ENCODE measurements at places on chromosomes 7 and 10.
A peak's percentile ranks its signal among the peaks of the same experiment; 100 is the strongest.

DNA sequence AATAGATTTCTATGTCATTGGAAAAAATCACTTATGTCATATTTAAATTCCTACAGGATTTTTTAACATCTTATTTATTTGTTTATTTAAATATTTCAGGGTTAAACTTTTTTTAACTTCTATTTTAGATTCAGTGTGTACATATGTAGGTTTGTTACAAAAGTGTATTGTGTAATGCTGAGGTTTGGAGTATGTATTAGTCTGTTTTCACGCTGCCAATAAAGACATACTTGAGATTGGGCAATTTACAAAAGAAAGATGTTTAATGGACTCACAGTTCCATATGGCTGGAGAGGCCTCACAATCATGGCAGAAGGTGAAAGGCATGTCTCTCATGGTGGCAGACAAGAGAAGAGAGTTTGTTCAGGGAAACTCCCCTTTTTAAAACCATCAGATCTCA, 65.4 kb downstream of the MGAM2 start:
- DNase-seq: no peak

DNA sequence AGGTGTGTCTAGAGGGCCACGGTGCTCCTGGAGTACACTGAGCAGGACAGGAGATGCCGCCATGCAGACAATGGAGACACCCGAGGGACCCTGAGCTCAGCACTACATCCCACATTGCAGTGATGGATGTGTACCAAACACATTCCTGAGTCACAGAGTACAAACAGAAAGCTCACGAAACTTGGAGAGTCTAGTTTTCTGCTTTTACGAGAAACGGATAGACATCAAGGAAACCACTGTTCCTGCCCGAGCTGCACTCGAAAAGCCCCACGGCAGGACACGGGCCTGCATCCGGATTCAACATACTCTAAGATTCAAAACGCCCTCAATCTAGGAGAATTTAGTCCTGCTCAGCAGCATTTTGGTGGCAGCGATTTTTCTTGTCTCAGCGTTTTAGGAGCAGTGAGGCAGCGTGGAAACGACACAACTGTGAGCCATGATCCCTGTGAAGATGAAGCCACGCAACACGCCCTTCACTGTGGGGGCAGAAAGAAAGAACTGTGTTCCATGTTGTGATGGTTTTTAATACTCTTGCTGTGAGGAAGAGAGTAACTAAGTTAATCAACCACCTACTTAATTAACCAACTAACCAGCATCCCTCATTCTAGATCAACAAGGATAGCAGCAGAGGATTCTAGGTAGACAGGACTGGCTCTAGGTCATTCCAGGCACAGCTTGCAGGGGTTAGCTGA, 3.2 kb downstream of the TNS3 start:
- peak; percentile 60 for DNase-seq

DNA sequence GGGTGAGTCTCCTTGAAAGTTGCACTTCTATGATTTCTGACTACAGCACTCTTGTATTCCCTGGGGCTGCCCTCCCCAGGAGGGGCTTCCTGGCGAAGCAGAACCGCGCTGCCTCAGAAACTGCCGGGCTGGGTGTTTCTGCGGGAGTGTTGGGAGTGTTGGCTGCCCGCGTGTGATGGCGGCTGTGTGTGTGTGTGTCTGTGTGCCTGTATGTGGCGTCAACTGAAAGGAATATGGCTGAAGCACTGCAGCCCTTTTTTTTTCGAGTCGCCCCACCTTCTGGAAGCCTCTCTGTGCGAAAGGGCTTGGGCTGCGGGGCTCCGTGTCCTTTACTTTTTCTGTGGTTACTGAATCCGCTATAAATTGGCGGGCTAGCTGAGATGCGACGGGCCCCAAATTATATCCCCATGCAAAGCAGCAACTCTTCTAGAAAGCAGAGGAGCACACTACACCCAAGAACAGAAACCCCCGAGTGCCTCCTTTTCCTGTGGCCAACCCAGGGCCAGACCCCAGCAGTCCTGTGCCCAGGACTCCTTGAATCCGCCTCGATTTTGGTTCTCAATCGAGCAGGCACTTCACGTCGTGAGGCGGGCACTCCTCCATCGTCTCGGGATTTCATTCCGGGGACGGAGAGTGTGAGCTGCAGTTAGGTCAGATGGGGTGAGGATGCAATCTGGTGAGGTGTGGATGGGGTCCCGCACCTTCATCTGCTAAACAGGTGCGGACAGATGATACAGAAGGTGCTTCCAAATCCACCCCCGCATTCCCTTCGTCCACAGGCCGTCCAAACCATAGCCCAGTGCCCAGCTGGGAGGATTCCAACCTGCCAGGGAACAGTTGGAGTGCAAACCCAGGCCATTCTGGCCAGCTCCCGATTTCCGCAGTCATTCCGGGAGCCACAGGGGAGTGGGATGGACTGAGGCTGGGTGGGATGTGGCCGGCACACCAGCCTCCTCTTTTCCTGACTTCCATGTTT, 22.5 kb upstream of the ZNF273 start:
- no peak for DNase-seq

GRCh38 chr7:93414574-93414973, 159.9 kb downstream of the CALCR start:
- DNase-seq: no peak

GRCh38 chr10:124994573-124995473, 52.9 kb downstream of the ZRANB1 start:
- DNase-seq: no peak

DNA sequence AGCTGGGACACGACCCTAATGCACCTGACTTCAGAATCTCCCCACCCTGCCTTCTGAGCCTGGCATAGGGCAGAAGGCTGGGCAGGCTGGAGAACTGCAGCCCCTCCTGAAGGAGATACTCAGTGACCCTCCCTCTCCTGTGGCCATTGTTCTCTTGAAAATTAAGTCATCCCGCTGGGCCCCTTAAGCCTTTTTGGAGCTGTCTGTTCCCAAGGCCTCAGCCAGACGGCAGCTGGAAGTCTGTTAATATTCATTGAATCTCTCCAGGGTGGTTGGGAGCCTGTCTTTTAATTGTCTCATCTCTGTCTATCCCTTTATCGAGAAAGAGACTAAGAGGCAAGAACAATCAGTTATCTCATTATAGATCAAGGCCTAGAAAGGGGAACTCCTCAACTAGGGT, 118.1 kb upstream of the PCBD1 start:
- no peak for DNase-seq

- DNase-seq: no peak
Measured at GRCh38 chr7:38870147-38870546, 38.8 kb downstream of the VPS41 start.

- peak; percentile 63 for DNase-seq
Measured at GRCh38 chr7:73717025-73717807, 2.3 kb downstream of the STX1A start.

- no peak for DNase-seq
Measured at GRCh38 chr10:125698481-125698998, 15.6 kb upstream of the TEX36 start.

DNA sequence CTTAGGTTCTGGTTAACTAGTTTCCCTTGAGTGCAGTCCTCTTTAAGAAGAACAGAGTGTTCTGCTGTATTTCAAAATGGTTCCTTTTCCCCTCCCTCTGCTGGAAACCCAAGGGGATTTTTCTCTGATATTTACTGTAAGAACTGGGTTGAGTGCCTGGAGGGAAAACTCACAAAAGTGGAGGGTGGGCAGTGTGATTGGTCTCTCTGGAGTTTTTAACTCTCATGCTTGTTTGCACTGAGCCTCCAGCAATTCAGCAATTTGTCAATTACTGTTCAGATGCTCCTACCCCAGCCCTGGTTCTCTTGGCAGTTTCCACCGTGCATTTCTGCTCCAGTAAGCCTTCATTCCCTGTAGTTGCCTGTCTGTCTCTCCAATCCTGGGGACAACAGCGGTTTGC, 273.4 kb upstream of the SORCS1 start:
- no peak for DNase-seq

- no peak for DNase-seq
Measured at GRCh38 chr10:93501650-93502049, 5.2 kb downstream of the CEP55 start.

GRCh38 chr10:116178086-116178605, 94.9 kb downstream of the GFRA1 start:
- DNase-seq: no peak

- no peak for DNase-seq
Measured at GRCh38 chr7:104906032-104906431, 108.0 kb upstream of the KMT2E start.

GRCh38 chr10:576130-576465, 113.4 kb downstream of the DIP2C start:
- DNase-seq: no peak

DNA sequence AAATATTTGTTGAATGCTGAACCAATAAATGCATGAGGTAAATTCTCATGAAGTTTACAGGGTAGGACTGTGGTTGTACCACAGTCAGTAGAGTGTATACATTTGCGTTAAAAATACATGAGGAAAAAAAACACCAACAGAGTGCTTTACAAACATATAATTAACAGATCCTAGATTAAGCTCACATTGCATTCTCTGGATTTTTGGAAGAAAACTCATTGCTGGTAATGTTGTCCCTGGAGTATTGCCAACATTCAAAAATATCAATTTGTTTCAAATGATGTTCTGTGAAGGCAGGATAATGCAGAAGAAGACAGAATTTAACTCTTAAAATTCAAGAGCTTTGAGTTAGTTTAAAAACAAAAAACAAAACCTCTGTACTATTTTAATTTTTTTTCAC, 95.5 kb downstream of the MBL2 start:
- no peak for DNase-seq

DNA sequence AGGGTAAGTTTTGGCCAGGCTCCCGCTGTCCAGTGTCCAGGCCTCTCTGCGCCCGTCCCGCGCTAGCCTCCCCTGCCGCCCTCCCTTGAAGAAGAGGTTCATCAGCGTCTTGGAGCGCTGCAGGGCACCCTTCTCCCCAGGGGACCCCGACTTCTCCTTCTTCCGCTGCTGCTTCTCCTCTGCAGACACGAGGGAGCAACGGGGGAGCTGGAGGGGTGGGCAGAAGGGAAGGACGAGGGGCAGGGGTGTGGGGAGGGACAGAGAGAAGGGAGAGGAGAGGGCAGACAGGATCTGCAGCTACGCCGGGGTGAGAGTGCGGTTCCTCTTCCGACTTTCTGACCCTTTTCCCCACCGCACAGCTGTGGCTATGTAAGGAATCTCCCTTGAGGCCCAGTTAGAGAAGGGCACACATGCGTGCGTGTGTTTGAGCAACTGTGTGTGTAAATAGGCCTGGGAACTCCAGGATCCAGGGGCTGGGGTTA, 12.8 kb downstream of the PDZD7 start:
- no peak for DNase-seq

DNA sequence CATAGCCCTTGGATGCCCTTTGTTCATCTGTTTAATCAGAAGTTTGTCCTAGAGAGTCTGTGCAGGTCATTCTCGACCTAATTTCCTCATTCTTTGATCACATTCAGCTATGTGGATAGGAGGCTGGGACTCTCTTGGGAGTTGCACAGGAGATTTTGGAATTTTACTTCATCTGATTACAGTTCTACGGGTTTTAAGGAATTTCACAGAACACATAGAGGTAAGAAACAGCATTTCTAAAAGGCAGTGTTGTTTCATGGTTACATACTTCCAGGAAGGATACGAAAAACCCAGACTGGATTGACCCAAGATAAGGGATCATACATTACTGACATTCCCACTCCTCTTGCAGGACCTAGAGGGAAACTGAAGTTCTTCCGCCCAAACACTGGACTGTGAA, 45.9 kb downstream of the GATA3 start:
- DNase-seq: no peak

- no peak for DNase-seq
Measured at GRCh38 chr7:78434281-78434680, 635.7 kb downstream of the PHTF2 start.

DNA sequence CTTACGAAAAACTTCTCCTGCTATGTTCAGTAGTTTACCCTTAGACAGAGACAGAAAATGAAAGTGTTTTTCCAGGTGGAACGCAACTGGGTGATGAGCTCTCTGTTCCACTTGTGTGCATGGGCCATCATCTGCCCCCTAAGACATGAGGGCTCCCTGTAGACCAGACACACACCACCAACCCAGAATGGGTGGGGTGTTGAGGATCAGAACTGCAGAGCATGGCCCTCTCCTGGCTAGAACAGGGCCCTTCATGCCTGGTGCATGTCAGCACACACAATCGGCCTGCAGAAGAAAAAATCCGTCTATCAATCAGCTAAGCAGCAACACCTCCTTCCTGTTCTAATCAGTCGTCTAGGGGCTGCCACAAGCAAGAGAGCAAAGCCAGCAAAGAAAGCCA, 186.2 kb upstream of the INHBA start:
- DNase-seq: no peak

GRCh38 chr10:15842556-15843169, 17.6 kb downstream of the MINDY3 start:
- DNase-seq: no peak

- no peak for DNase-seq
Measured at GRCh38 chr10:122492006-122492405, 30.7 kb downstream of the HTRA1 start.

DNA sequence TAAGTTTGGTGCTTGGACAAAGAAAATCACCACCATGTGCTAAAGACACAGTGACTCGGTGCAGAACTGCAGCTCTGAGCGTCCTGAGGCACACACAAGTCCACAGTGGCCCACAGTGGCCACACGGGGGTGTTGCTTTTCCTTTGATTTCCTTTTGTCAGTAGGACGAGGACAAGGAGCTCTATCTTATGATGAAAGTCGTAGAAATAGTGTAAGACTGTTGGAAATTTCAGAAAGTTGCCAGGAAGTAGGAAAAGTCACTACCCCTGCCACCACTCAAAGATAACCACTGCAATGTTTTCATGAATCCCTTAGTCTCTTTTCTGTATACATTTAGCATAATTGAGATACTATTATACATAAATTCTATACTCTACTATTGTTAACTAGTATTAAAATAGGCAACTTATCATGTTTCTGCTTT, 146.0 kb downstream of the TNS3 start:
- peak; percentile 89 for DNase-seq

GRCh38 chr10:89670926-89671325, 25.9 kb upstream of the PANK1 start:
- DNase-seq: no peak

DNA sequence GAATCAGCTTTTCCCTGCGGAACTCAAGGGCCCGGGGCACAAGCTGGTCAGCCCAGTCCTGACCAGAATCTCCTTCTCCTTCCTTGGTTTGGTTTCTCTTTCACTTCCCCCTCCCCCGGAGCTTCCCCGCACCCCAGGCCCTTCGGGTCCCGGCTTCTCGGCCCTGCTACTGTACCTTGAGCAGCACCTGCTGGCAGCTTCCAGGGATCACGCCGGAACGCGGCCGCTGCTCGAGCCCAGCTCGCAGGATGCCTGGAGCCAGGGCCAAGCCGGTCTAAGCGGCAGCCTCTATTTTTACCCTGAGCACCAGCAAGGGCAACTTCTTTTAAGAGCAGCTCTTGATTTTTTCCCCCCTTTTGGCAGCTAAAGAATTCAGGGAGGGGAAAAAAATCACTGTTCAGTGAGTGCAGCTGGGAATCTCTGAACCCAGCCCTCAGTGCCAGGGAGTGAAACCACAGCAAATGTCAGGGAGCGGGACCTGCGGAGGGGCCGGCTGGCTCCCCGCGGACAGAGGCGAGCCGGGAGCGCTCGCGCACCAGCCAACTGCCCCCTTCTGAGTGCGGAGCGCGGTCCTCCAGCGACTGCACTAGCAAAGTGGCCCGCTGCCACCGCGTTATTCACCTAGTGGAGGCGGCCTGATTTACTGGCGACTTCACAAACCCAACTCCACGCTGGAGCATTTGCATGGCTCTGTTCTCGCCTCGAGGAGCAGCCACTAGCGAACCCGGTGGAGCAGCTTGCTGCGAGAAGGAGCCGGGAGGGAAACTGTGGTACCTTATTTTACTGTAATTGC, 2.4 kb upstream of the INHBA start:
- peak; percentile 94 for DNase-seq
